ENCODE measurements at places on chromosomes 1 and 21.
A peak's percentile ranks its signal among the peaks of the same experiment; 100 is the strongest.

DNA sequence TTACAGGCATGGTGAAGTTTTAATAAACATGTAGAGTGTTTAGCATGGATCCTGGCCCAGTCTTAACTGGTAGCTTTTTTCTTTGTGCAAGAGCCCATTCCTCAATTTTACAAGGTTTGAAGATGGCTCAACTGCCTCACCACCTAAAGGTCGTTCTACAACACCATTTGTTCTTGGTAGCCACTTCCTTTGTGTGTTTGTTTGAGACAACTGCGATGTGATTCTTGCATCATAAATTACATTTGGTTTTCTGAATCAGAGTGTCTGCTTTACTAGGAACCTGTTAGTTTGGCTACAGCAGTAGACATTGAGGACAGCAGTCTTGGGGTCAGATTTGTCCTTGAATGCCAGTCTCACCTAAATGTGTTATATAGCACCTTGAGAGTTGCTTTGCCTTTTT is 3.3 kb downstream of the PLEKHM2 start:
- DNase-seq = no peak

- DNase-seq = no peak
Measured at GRCh38 chr1:26269198-26269550, 10.7 kb upstream of the SH3BGRL3 start.

DNA sequence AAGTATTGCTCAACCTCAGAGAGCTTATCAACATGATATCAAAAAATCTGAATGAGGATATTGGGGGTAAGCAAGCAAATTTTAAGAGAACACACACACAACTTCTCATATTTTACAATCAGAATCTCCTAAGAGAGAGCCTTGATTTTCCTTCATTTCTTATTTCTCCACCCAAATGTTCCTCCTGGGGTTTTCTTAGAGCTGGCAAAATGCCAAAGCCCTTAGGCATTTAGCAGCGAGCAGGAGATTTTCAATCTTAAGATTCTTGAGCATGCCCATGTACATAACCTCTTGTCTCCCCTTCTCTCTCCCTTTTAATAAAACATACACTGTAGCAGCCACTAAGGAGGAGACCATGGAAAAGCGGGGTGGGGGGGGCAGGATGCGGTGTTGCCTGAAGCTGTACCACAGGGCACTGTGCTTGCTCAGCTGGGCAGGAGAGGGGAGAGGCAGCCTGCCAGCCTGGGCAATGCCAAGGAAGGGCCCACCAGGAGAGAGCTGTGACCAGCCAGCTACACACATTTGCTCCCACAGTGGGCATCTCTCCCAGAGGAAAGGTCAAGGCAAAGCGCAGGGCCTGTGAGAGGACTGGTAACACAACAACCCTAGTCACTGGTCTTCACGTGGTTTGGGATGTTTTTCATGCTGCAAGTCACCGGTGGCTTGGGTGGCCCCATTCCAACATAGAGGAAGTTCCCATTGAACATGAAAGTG is 4.3 kb downstream of the BRINP2 start:
- no peak for DNase-seq

DNA sequence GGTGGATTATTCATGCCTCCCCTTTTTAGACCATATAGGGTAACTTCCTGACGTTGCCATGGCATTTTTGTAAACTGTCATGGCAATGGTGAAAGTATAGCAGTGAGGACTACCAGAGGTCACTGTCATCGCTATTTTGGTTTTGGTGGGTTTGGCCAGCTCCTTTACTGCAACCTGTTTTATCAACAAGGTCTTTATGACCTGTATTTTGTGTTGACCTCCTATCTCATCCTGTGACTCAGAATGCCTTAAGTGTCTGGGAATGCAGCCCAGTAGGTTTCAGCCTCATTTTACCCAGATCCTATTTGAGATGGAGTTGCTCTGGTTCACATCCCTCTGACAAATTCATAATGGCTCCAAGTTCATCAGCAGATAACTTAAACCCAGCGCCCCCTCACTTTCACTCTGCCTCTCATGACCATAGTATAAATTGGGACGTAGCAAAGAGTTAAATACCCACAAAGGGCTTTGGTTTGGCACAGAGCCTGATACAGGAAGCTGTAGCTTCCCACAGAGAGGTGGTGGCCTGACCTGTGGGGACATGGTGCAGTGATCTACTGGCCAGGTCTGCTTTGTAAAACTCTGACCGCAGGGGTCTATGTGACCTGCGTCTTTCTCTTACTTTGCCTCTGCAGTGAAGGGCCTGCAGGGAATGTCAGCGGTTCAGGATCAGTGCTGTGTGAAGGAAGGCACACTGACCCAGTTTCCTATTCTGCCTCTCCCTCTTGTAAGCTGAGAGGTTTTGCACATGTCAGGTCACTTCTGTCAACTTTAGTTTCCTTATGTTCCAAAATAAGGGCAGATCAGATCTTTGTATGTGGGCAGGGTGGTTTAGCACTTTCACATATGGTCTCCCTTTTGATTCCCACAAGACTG is 78.1 kb upstream of the ZNF644 start:
- no peak for DNase-seq

DNA sequence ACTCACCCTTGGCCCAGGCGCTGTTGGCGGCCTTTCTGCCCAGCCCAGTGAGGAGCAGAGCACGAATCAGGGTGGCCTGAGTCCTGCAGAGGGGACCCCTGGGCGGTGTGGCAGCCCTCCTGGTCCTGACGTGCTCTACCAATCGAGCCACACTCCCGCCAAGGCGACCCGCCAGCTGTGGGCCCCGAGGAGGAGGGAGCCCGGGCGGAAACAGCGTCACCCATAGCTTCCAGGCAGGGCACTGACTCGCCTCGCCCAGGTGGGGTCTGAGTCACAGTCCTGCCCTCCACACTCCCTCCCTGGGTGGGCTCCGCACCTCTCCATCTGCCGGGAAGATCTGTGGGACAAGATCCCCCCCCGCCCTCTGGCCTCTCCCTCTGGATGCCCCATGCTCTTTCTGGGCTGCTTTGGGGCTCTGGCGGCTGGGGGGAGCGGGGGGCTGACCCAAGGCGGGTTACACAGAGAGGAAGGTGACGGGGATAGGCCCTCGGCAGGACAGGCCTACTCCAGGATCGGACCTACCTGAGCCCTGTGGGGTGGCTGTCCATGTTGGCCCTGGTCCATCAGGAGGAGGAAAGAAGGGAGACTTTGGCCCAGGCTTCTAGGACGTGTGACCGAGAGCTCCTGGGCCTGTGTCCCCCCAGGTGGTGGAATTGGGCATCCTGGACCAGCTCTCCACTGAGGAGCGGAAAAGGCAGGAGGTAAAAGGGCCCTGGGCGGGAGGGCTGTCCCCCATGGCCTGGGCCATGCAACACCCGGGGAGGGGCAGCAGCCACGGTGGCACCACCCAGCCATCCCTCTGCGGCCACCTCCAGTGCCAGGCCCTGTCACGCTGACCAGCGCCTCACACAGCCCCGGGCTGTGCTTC is 14.0 kb downstream of the ARHGEF16 start:
- DNase-seq = no peak

GRCh38 chr1:31483012-31483946 is 70.3 kb downstream of the SERINC2 start:
- DNase-seq = no peak

- DNase-seq = no peak
Measured at GRCh38 chr1:103063921-103064320, 44.4 kb downstream of the COL11A1 start.

DNA sequence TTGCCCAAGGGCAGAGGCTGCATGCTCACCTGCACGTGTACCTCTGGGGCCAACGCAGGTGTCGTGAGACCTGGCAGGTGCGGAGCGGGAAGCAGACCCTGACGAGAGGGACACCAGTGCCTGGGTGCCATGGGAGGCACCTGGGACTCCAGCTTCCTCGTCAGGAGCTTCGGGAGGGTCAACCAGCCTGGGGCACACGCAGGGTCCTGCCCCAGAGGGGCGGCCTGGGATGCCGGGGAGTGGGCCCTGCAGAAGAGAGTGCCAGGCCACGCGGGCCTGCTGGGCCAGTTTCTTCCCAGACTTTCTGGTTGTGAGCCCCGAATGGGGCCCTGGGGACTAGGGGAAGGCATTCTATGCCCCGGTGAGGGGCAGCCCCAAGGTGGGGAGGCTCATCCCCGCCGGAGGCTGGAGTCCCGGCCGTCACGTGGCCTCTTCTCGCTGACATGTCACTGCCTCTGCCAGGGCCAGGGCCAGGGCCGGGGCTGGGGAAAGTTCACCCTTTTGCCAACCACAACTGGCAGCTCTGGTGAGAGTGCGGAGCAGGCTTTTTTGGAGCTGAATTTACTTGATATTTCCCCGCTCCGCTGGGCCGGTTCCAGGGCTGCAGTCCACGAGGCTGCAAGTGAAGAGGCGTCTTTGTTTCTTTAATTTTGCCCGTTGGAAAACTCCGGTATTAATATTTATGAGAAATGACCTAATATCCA is 38.5 kb upstream of the ACTRT2 start:
- peak; percentile 68 for DNase-seq

DNA sequence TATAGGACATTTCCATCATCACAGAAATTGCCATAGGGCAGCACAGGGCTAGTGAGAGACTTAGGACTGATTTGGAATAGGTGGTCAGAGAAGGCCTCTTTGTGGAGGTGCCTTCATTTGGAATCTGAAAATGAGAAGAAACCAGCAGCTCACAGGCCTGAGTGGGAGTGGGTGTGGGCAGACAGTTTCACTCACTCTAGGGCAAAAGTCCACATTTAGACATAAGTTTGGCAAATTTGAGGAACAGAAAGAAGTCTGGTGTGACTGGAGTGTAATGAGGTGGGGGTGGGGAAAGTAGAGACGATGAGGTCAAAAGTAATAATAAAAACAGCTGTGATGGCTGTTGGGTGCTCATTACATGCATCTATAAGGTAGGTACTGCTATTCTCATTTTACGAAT is 22.4 kb upstream of the BCAR3 start:
- DNase-seq = no peak

- no peak for DNase-seq
Measured at GRCh38 chr1:237316352-237316751, 274.4 kb downstream of the RYR2 start.

GRCh38 chr1:238999944-239000343 is 386.4 kb upstream of the CHRM3 start:
- DNase-seq = no peak

DNA sequence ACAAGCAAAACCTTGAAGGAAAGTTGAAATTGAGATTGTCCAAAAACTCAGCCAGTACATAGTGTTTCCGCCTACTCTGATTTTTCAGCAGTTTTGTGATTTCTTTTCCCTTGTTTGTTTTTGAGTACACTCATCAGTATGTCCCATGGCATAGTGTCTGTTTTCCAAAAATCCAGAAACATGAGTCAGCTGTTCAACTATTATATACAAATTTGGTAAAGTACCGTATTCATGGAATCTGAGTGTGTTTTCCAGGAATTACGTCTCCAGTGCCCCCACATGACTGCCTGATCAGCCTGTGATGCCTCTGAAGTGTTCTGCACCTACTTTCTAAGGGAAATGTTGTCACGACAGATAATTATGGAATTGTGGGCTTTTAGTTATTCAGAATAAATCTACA is 186.8 kb downstream of the LTN1 start:
- DNase-seq = no peak

DNA sequence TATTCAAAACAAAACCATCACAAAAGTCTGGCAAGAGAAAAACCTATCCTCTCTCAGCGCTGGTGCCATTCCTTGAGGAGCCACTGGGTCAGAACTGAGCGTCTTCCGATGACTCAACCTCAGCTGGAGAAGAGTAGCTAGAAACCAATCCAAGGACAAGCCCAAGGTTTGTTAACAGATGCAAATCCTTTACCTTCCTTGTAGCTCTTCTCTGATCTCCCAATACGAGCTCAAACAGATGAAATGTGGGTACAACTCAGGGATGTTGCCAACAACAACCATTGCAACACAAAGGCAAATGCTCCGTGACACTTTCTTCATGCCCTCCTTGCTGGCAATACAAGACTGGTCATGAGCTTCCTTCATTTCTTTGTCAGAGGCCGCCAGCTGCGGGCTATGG is 337.1 kb downstream of the SIPA1L2 start:
- no peak for DNase-seq

GRCh38 chr1:21346365-21347071 is 56.3 kb upstream of the ECE1 start:
- no peak for DNase-seq

DNA sequence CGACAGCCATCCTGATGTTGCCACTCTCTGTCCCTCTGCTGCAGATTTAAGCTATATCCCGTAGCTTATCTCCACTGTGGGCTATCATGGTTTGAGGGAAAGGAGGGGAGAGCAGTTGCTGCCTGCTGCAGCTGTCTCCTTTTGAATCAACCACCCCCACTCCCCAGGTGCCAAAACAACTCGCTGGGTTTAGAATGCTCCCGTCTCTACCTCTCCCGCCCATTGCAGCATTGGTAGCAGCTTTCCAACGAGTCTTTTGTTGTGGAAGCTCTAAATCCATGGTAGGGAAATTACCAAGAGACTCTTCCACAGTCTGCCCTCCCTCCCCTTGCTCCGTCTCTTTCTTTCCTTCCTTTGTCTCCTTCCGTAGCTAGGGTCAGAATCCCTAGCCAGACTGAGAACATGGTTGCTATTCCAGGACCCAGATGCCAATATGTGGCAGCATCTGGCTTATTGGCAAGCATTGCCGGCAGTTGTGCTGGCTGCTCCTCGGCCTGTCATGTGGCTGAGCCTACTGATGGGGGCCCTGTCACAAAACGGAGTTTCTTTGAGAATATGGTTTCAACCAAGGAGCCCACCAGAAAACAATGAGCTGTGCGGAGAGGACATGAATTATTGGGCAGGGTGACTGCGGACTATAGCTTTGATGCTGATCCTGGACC is 230.7 kb downstream of the RPS6KC1 start:
- DNase-seq = no peak

GRCh38 chr1:32276032-32276782 is 15.7 kb upstream of the HDAC1 start:
- DNase-seq = no peak

- no peak for DNase-seq
Measured at GRCh38 chr1:235078480-235079381, 49.9 kb downstream of the TOMM20 start.

DNA sequence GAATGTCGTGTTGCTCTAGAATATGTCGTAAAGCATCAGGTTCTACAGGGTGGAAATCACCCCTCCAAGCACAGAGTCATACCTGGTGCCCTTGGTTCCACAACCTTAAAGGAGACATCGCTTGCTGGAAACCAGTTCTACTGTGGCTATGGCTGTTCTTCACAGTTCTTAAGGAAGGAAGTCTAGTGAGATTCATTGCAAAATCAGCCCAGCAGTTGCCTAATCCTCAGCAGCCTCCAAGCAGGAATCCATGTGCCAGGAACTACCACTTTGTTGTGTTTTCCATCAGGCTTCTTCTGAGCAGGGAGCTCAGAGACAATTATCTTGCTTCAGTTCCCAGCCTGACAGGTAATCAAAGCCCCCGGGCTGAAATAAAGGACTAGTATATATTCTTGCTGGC is 45.0 kb upstream of the SLC35F3 start:
- no peak for DNase-seq

DNA sequence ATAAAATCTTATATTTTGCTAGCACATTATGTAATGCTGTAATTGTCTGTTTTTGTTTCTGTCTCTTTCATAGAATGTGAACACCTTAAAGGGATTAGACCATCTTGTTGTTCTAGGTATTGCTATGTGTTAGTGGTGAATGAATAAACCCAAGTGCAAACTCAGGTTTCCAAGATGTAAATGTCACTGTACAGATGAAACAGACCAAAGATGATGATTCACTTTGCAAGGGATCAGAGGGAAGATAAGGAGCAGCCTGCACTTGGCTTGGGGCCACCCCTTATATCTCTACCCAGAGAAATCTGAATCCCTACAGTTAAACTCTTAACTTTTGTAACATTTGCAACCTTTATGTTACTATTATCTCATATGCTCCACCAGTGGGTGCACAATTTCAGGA is 25.4 kb downstream of the UROD start:
- no peak for DNase-seq

- no peak for DNase-seq
Measured at GRCh38 chr1:100178091-100178490, at the start of gene LRRC39. LRRC39 (minus strand) TSS chr1:100178256; CDS start chr1:100168516, 9,740 bp downstream.
